ENCODE measurements at places on chromosomes 7 and 10.

DNA sequence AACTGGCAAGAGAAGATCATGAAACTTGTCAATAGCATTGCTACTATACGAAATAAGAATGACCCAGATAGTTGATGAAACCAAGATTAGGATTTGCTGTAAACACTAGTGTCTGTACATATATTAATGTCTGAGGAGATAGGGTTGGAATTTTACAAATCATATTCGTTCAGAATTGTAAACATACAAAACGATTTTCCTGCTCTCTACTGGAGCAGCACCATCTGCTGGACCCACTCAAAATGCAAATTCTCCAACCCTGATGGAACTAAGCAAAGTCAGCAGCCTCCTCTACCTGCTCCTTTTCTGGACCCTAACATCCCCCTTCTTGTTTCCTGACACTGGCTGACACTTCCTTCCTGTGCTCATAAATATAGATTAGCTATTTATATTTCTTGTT, 29.4 kb upstream of the SGMS1 start:
- DNase-seq: peak; percentile 50

DNA sequence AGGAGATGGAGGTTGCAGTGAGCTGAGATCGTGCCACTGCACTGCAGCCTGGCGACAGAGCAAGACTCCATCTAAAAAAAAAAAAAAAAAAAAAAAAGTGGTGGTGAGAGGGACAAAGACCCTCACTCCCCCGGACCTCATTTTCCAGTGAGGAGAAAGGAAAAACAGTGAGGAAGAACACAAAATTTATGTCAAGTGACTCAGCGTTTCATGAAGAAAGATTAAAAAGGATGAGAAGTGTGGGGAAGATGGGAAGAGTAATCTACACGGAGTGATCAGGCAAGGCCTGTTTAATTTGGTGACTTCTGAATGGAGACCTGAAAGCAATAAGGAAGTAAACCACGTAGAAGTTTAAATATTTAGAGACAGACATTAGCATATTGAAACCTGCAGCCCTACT, 7.0 kb downstream of the NUDT5 start:
- DNase-seq: no peak

DNA sequence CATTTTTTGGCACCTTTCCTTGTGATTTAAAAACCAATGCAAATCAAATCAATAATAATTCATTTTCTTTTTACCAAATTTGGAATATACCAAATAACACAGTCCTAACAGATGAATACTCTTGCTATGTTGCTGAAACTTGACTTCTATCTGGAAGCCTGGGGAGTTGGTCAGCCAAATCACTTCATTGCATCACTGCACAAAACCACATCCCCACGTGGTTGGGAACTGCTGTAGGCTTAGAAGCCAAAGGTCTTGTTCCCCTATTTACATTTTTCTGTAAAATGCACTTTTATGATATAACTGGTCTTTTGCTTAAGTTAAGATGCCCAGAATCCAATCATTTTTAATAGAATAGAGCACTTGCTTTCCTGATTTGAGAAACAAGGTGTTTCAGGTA, 15.2 kb downstream of the GPR85 start:
- DNase-seq: peak; percentile 13

DNA sequence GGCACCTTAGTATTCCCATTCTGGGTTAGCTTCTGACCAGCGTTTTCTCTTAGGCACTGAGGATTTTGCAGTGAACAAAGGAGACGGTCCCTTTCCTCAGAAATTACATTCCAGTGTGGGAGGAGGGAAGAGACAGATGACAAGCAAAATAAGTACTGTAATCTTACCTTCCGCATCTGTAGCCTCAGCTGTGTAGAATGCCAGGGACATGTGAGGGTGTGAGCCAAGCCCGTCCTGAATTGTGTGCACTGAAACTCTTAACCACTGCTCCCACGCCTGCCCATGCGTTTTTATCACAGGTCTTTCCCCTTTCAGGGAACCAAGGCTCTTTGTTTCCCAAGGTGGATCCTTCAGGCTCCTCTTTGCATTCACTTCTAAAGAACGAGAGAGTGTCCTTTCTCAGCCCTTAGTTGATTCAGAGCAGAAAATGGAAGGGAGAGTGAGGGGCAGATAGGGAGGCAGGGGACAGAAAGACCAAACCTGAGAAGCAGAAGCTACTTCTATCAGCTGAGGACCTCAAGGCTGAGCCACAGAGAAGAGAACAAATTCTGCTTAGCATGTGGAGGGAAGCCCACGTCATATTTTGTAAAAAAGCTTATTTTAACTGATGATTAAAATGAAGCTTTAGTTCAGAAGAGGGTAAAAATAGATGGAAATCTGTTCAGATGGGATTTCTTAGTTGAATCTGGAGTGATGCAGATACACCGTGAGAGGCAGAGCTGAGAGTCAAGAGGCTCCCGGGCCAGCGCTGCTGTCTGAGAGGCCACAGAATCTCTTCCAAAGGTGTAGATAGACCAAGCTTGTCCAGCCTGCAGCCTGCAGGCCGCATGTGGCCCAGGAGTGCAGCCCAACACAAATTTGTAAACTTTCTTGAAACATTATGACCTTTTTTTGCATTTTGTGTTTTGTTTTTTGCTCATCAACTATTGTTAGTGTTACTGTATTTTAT, 122.5 kb downstream of the CCNY start:
- no peak for DNase-seq

GRCh38 chr10:114009281-114009996, 34.2 kb upstream of the ADRB1 start:
- no peak for DNase-seq

DNA sequence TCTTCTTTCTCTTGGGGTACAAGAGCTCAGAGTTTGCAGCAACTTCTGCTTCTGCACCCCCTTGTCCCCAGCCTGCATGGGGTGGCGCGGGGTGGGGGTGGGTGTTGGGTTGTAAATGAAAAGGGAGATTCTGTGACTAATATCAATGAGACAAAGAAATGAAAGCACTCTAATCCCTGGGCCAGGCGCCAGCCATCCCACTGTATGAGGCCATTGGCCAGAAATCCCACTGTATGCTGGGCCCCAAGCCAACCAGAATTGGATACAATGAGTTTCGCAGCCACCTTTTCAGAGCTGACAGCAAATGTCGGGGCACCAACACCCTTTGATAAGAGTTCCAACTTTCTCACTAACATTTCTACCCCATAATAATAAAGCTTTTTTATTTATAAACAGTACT, 10.9 kb upstream of the PTN start:
- no peak for DNase-seq
